ENCODE measurements at places on chromosomes 7 and 10.

- peak; percentile 54 for DNase-seq
Observed at GRCh38 chr10:69088471-69088769, 517 bp downstream of the SRGN start.

DNA sequence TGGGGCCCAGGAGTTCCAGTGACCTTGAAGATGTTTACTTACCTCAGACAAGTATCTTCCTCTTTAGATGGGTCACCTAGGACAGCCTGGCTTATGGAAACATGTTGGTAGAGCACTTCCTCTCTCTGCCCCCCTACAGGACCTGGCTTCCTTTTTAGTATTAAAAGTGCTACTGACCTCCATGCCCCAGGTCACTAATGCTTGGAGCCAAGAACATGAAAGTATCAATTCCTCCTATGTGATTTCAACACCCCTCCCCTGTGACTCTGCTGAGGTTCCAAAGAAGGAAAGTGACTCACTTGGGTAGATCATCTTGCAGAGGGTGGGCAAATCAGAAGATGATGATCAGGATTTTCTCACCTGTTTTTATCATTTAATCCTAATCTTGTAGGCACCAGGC is 125.3 kb upstream of the CCDC6 start:
- peak; percentile 8 for DNase-seq

DNA sequence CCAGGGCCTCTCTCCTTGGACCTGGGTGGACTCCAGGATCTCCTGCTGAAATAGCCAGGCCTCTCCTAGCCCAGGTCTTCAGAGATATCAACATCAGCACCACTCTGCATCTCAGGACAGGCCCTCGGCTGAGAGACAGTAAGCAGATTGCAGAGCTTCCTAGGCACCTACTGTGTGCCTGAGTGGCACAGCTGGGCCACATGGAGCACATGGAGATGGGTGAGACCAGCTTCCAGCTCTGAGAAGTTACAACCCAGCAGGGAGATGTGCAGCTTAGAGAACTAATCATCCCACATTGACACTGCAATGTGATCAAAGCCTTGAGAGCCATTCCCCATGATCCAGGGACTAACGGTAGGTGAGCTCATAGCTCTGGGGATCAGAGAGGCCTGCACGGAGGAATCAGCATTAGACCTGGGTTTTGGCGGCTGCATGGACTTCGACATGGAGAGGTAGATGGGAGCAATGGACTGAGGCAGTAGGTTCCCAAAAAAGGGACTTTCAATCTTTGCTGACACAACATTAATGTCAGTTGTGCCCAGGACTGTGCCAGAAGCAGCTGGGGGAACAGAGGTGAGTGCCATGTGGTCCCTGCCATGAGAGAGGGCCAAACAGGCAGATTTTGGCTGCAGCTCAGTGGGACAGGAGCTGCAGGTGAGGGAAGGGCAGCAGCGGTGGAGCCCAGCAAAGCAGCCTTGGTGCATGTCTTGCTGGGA is 76.0 kb upstream of the LEP start:
- no peak for DNase-seq

DNA sequence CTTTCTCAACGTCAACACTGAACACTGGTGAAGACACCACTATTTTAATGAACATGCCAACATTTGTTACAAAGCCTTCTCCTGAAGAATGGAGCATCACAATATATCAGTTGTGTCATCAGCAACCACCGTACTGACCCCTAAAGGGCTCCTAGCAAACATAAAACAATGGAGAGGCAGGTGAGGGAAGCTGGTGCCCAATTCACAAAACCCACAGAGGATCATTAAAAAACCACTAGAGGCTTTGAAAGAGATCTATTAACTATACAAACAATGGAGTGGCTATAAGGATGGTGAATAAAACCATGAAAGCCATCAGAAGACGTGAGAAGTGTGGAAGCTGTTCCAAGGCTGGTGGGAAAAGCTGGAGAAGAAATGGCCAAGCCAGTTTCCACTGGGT is 150.8 kb downstream of the FAM107B start:
- no peak for DNase-seq

DNA sequence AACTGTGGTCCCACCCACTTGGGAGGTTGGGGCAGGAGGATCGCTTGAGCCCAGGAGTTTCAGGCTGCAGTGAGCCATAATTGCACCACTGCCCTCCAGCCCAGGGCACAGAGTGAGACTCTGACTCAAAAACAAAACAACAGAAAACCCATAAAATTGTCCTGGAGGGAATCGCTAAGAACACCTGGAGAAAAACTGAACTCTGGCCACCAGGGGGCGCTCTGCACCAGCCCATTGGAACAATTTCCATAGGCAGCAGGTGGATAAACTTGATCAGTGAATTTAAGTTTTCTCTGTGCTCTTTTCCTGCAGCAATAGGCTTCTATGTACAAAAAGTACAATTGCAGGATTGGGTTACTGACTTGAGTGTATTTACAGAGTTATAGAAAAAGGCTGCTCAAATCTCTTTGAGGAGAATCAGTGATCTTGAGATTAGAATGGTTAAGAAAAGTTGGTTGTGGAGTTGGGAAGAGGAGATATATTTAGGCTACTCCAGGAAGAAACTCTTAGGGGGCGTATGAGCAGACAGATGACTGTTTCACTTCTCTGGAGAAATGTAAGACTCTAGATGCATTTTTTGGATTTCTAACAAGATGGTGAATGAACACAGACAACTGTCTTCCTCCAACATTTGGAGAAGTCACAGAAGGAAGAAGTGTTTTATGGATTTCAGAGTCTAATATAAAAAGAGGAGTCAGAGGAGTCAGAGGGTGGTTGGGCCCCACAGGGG is 274.9 kb upstream of the GALNT17 start:
- DNase-seq = peak; percentile 32

GRCh38 chr7:94449151-94449725 is 54.5 kb downstream of the COL1A2 start:
- DNase-seq = peak; percentile 27

- DNase-seq = peak; percentile 42
Observed at GRCh38 chr7:102417105-102417504, 16.3 kb upstream of the ORAI2 start.

GRCh38 chr7:335358-336148 is 45.6 kb downstream of the FOXL3 start:
- no peak for DNase-seq

- no peak for DNase-seq
Observed at GRCh38 chr10:81724431-81724830, 150.6 kb upstream of the NRG3 start.

- no peak for DNase-seq
Observed at GRCh38 chr7:80412842-80413241, 99.0 kb downstream of the GNAT3 start.

DNA sequence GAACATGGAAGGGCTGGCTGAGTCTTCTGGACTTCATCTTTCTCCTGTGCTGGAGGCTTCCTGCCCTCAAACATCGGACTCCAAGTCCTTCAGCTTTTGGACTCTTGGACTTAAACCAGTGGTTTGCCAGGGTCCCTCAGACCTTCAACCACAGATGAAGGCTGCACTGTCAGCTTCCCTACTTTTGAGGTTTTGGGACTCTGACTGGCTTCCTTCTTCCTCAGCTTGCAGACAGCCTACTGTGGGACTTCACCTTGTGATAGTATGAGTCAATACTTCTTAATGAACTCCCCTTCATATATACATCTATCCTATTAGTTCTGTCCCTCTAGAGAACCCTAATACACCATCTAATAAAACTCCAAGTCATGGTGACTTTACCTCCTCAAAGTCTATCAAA is 4.0 kb upstream of the CLEC5A start:
- no peak for DNase-seq

- DNase-seq = no peak
Observed at GRCh38 chr10:25797888-25798429, 136.1 kb upstream of the MYO3A start.

DNA sequence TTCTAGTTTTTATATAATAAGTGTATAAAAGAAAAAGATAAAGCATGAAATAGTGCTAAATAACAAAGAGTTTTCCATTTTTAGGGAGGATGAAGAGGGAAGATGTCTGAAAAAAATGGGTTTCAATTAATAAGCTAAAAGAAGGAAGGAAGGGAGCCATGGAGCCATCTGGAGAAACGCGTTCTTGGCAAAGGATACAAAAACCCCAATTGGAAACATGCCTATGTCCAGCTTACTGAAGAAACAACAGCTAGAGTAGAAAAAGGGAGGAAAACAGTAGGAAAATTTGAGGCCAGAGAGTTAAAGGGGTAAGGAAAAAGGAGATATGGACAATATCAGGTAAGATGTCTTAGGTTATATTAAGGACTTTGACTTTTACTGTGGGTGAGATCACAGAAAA is 416.2 kb upstream of the GHITM start:
- DNase-seq = no peak

DNA sequence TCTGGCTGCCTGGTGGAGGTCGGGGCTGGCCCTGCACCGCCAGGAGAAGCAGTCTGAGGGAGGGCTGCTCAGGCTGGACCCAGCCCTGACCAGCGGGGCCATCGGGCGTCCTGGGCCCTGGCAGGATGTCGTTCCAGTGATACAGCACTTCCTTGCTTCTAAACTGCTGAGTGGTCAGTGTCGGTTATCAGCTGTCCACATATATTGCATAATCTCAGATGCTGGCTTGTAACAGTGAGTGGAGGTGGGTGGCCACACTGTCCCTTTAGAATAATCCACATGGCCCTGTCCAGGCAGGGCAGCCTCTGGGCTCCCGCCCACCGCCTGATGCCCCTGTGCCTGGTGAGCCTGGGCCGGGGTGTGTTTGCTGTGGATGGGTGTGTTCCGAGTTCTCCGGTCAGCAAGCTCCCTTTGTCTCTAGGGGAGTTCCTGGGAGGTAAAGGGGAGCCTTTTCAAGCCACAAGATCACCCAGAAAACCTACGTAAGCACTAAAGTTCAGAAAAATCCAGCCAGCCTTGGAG is 86.1 kb downstream of the LHPP start:
- no peak for DNase-seq

GRCh38 chr7:136403591-136403990 is 426.4 kb upstream of the MTPN start:
- DNase-seq = no peak

GRCh38 chr10:114811862-114812261 is 9.7 kb upstream of the FHIP2A start:
- DNase-seq = no peak

- no peak for DNase-seq
Observed at GRCh38 chr10:103854265-103854685, 1.1 kb downstream of the SH3PXD2A start.

DNA sequence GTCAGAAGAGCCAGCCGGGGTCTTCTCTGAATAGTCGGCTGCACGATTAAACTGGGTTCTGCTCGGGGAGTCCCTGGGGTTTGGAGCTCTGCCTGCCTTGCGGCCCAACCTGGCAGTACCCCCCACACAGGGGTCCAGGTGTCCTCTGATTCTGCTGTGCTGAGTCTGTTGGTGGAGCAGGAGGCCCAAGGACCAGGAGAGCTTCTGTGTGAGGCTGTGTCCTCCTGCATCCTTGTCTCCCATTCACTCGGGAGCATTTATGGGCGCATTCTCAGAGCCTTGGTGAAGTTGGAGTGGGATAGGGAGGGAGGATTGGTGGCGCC is 14.2 kb downstream of the INPP5A start:
- no peak for DNase-seq

DNA sequence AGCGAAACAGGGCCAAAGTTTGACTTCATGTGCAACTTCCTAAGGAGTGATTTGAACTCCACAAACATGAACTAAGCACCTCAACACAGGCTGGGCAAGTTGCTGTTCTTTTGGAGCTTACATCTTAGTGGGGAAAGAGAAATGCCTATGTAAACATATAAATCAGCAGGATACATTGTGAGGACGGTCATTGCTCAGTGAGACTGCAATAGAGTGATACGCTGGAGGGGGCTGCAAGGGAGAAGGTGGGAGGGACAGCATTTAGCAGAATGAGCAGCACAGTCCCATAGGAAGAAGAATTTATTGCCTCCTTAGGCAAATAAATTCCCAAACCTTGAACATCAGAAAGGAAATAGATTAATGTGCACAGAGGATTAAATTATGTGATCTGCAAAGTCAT is 90.0 kb downstream of the EGFR start:
- DNase-seq = no peak

DNA sequence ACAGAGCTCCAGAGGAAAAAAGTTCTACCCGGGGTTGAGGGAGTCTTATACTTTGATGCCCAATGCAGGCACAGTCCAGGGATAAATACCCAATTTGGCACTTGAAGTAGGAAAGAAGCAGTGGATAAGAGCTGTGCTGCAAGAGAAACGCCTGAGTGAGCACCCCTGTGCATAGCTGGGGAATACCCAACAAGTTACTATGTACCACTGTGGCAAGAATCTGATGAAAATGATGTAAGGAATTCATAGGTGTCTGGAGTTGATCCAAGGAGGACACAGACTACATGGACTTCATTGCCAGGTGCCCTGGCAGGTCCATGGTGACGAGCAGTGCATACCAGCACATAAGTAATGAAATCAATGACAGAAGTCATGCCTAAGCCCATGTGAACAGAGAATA is 183.7 kb upstream of the FEZF1 start:
- DNase-seq = no peak

- DNase-seq = no peak
Observed at GRCh38 chr7:26735976-26736600, 128.3 kb downstream of the SKAP2 start.

GRCh38 chr7:27346531-27347275 is 104.1 kb downstream of the EVX1 start:
- no peak for DNase-seq

DNA sequence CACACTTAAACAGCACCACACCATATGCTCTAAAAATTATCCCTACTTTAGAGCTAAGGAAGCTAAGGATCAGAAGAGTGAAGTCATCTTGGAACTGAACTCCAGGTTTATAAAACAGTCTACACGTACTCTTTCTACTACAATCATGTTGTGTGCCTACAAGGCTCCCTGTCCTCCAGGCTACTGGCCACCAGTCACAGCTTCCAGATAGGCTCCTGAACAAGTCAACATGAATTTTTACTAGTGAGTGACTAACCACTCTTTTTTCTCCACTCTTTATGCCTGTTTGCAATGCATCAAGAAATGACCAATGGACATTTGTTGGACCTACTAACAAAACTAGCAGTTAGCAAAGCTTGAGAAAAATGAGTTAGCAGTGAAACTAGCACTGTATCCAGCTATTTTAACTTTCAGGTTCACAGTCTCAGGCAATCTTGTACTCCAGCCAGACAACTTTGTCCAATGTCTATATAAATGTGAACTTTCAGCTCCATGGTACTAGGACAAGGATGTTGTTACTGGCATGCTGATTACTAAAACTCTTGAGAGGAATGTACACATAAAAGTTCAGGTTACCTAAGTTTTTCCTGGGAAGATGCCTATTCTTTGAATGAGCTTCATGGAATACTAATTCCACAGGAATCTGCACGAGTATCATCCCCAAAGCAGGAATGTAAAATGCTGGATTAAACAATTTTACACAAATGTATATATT is 180.0 kb downstream of the BTAF1 start:
- no peak for DNase-seq

GRCh38 chr10:130740915-130741750 is 570.4 kb downstream of the TCERG1L start:
- DNase-seq = no peak

All from CD4-positive, alpha-beta T cell treated with Interleukin-10 for 1 hour (primary cell).